Stimulated activated CD4-positive, alpha-beta T cell treated with anti-CD3 and anti-CD28 coated beads, Interleukin-12 subunit alpha, Interleukin-12 subunit beta, amount 100 ng/mL, for 24 hours (primary cell): ENCODE measurements at places on chromosomes 11 and 22.

DNA sequence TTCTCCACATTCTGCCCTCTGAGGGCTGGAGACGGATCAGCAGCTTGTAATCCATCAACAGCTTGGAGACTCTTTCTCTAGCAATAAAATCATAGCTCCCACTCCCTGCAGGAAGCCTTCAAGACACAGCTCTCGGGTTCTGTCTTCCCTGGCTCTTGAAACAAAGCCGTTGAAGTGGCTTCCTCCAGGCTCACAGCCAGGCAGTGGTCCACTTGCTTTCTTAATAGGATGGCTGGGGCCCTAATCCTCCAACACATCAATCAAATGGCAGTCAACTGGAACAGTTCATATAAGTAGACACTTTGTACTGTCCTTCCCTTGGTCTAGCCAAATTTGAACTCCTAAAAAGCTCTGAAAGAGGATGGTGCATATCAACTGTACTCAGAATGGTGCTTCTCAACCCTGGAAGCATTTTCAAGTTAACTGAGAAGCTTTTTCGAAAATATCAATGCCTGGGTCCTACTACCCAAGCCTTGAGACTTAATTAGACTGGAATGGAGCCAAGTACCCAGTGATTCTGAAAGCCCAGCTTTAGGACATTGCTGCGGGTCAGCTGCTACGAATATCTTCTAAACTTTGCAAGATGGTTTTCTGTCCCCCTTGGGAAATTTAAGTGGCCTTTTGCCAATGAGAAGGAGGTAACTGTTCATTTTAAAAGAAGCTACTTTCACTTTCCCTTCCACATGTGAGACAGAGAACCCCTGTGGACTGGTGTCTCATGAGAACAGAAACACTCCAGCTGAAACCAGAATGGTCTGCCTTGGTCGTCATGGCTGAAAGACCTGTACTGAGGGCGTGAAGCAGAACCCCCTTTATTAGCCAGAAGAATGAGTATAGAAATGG is 74.7 kb downstream of the SC5D start:
- no peak for DNase-seq

GRCh38 chr11:61477727-61478148 is 30.8 kb upstream of the LRRC10B start:
- DNase-seq, result peak; percentile 24

- no peak for DNase-seq
Observed at GRCh38 chr11:111934306-111934705, 2.8 kb upstream of the DIXDC1 start.

DNA sequence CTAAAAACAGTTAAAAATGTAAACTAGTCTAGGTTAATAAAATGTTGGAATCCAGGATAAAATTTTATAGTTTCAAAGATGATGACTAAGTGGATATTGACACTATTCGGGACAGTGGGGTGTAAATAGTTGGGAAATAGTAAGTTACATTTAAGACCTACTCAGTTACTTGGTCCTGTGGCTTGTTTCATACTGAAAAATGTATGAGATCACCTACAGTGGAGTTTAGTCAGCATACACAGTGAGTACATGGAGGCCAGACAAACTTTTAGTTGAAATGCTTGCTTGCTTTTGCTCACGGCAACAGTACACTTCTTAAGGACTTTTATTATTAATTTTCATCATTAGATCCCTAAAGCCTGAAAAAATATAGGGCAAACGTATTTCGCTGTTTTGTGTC is 16.1 kb downstream of the TRIM22 start:
- DNase-seq, result no peak

DNA sequence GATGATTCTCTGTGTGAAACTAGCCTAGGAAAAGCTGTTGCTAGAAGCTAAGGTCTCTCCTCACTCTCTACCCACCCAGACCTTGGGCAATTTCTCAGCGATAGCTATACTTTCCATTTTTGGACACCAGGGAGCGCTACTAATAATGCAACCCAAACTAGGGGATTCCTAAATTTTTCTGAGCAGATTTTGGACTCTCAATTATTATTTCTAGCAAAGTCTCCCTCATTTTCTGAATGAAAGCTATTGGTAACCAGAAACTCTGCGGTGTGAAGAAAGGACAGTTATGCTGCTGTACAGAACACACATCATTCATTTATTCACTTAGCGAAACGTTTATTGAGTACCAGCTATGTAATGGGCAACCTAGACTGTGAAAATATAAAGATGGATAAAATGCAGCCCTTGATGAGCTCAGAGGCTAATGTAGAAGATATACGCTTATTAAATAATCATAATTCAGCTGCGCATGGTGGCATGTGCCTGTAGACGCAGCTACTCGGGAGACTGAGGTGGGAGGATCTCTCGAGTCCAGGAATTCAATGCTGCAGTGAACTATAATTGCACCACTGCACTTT is 6.1 kb upstream of the STIM1 start:
- no peak for DNase-seq

GRCh38 chr11:64677441-64678023 is 45.5 kb downstream of the NRXN2 start:
- no peak for DNase-seq

DNA sequence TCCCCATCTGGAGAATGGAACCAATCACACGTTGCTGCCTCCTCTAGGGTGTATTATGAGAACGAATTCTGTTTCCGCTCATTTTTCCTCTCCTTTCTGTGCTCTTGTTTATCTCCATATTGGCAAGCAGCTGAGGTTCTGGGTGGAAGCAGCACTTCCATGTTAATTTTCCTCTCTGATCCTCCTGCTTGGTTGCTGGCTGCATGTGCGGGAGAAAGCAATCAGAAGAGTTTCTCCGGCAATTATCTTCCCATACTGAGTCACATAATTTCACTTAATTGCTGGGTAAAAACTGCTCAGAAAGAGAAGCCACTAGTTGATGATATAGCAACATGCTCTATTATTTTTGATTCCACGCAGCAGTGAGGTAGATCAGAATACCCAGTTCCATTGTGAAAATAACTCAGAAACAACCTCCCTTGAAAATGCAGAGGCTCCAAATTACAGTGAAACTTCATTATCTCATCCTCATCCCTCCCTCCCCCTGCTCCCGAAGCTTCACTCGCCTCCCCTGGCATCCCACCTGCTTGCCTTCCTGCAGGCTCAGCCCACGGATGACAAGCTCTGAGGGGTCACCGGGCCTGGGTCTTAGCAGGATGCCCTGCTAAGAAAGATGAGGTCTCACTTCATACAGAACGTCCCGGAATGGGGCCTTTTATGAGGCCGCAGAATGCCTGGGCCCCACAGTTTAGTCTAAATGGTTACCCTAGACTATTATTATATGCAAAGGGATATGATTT is 20.4 kb downstream of the FXYD6 start:
- no peak for DNase-seq

- no peak for DNase-seq
Observed at GRCh38 chr11:63239254-63239653, 4.1 kb downstream of the SLC22A25 start.

DNA sequence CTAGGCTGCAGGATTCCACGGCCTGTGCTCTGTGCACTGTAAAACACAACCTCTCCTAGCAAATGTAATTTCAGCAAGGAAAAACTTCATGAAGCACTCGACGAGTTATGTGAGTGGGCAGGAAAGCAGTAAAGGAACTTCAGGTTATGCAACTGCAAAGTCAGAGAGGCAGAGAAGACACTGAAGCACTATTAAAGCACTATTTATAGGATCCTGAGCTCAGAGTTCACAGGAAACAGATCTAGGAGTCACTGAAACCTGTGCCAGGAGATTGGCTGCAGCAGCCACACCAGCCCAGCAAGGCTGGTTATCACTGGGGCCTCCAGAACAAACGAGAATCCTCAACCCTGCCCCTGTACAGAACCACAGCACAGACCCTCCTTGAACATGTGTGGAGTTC is 2.5 kb downstream of the SMIM35 start:
- DNase-seq, result no peak

- DNase-seq, result no peak
Observed at GRCh38 chr11:9112075-9112474, 20.7 kb upstream of the SCUBE2 start.

DNA sequence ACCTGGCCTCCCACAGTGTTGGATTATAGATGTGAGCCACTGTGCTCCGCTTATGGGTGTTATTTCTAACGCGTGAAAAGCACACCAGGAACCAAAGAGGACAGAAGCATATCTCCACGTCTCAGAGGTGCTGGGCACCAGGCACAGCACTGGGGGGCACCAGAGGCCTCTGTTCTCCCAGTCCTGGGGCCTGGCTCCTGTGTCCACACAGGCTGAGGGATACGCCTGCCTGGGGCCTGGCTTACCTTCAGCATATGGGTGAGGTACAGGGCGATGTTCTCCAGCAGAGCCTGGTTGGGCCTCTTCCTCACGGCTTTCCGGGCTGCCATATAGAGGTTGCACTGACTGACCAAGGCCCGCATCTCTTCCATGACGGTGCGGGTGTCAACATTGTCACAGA is 24.7 kb upstream of the NAP1L4 start:
- DNase-seq, result no peak

GRCh38 chr11:68331338-68331947 is 19.1 kb downstream of the LRP5 start:
- DNase-seq, result no peak

DNA sequence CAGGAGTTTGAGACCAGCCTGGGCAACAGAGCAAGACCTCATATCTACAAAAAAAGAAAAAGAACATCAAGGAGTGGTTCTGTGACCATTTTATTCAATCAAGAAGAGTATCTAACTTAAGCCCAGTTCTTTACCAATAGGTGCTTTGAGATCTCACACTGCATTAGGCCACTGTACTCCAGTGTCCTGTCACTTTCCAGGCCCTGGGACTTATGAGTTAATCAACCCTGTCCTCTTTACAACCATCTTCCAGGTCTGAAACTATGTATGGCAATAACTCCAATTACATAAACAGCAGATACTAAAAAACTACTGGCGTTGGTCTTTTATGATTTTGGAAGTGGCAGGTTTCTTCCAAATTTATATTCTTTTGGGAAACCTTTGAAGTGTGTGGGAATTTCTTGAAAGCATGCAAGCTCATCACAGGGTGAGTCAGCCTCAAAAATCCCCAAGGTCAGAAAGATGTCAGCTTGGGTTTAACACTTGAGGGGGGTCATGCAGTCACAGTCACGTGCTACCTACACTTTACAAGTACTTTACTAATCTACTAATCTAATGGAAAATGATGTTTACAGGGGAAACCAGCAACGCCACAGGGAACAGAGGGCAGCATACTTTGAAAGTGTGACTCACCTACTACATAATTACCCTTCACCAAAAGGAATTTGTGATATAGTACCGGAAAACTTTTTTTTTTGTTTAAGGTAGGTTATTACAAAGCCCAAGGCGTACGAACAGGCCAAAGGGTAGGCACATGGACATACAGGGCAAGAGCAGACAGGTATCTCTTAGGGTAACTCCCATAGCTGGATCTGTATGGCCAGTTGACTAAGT is 15.6 kb downstream of the PISD start:
- DNase-seq, result peak; percentile 31

- peak; percentile 33 for DNase-seq
Observed at GRCh38 chr11:95715777-95716241, 73.8 kb downstream of the FAM76B start.

GRCh38 chr11:112355726-112356125 is 95.1 kb upstream of the PLET1 start:
- no peak for DNase-seq

GRCh38 chr11:65100674-65101350 is 4.8 kb downstream of the VPS51 start:
- no peak for DNase-seq

- no peak for DNase-seq
Observed at GRCh38 chr22:41745968-41746367, 46.7 kb downstream of the MEI1 start.

- DNase-seq, result no peak
Observed at GRCh38 chr11:104279587-104279986, 115.6 kb upstream of the PDGFD start.

GRCh38 chr22:49324527-49325491 is 502.9 kb downstream of the BRD1 start:
- DNase-seq, result no peak

- no peak for DNase-seq
Observed at GRCh38 chr11:120682866-120683265, 171.3 kb downstream of the GRIK4 start.

DNA sequence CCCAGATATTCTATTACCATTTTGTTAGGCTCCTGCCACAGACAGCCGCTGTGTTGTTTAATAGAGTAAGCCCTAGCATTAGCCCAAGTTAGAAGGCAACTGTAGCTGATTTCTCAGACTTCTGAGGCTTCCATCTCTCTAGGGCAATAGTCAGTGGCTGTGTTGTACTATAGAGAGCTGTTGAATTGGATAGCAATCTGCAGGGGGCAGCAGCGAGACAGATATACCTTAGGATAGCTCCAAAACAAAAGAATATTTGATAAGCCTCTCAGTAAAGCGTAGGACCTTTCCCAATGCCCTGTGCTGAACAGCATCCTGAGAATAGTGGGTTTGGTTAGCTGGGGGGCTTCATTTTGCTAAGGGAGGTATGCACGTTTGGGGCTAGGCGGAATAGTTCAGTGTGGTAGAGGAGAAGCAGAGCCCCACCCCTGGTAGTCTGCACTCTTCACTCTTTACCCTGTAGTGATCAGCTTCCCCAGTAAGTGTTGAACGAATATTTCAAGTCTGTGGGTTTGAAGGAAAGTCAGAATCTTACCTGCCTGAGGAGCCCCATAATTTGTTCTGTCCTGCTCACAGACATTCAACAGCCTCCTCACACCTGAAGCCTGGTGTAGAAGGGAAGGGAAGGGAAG is 515.1 kb downstream of the INSC start:
- DNase-seq, result no peak

- DNase-seq, result no peak
Observed at GRCh38 chr22:49799431-49800075, 28.1 kb downstream of the BRD1 start.

DNA sequence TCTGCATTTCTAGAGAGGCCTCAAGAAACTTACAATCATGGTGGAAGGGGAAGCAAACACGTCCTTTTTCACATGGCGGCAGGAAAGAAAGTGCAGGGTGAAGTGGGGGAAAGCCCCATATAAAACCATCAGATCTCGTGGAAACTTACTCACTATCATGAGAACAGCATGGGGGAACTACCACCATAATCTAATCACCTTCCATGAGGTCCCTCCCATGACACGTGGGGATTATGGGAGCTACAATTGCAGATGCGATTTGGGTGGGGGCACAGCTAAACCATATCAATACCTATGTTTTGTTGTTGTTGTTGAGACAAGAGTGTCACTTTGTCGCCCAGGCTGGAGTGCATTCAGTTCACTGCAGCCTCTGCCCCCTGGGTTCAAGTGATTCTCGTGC is 29.9 kb downstream of the SFI1 start:
- peak; percentile 12 for DNase-seq
